ENCODE measurements at places on chromosomes 12 and 14. TPM values are rescaled to one million over a fixed set of nuclear protein-coding genes. Genes with fewer than 3 reads are reported as not detected.

- DNase-seq = no peak
Measured at GRCh38 chr12:32051511-32052211, 55.0 kb upstream of the BICD1 start.

GRCh38 chr14:104117341-104118005, 20.9 kb upstream of the KIF26A start:
- DNase-seq = no peak

GRCh38 chr12:52513736-52514135, 6.5 kb downstream of the KRT5 start:
- DNase-seq = no peak

The PEBP1 gene
- 275 TPM for total RNA-seq

- no peak for DNase-seq
Measured at GRCh38 chr12:19382111-19382526, 57.2 kb upstream of the AEBP2 start.

- no peak for DNase-seq
Measured at GRCh38 chr14:71780075-71780474, 152.2 kb upstream of the RGS6 start.

GRCh38 chr12:113325916-113326315, 9.0 kb downstream of the SLC8B1 start:
- no peak for DNase-seq

- DNase-seq = no peak
Measured at GRCh38 chr12:132132609-132133430, 11.3 kb downstream of the DDX51 start.

The NELL2 gene
- total RNA-seq = 2,116 TPM

The UNG gene
- 28.5 TPM for total RNA-seq

The CPSF2 gene
- 18.3 TPM for total RNA-seq

The ANGEL1 gene
- 6.5 TPM for total RNA-seq

The HHIPL1 gene
- total RNA-seq = 5.3 TPM

DNA sequence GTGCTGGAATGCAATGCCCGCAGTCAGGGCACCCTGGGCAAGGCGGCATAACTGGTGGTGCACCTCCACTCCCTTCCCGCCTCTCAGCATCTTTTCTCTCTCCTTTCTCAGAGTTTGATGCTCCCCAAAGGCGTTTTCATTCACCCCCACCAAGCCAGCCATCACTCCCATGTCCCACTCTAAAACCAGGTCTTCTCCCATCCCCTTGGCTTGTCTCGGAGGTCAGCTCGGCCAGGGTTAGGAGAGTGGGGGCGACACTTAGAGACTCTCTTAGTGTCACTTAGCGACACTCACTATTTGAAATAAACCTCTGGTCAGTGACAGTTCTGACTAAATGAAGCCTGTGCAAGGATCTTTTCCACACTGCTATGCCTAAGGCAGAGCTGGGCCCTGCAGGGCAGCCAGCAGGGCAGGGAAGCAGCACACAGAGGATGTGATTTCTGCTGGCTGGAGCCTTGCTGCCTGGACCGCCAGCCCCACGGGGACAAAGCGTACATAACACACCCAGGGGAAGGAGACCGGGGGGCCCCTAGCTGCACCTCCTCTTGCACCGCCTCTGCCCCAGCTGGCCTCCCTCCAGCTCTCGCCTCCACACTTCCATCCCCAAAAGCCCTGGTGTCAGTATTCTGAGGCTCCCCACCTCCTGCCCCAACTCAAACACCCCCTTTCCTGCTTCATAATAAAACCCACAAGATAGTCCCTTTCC, 64.5 kb downstream of the VWF start:
- DNase-seq = no peak

The OTOGL gene
- total RNA-seq = 0.41 TPM

DNA sequence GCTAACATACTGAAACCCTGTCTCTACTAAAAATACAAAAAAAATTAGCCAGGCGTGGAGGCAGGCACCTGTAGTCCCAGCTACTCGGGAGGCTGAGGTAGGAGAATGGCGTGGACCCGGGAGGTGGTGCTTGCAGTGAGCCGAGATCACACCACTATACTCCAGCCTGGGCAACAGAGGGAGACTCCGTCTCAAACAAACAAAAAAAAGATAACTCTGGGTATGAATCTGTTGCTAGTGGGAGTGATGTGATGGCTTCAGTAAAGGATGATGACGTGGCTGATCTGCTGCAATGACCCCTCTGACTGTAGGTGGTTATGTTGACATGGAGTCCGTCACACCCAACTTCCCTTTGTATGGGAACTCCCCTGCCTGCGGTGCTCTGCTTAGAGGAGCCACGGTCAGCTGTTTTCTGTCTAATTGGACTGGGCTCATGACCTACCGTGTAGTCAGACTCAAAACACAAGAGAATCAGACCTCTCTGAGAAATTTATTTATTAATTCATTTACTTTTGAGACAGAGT, 59.1 kb upstream of the MED13L start:
- DNase-seq = no peak

DNA sequence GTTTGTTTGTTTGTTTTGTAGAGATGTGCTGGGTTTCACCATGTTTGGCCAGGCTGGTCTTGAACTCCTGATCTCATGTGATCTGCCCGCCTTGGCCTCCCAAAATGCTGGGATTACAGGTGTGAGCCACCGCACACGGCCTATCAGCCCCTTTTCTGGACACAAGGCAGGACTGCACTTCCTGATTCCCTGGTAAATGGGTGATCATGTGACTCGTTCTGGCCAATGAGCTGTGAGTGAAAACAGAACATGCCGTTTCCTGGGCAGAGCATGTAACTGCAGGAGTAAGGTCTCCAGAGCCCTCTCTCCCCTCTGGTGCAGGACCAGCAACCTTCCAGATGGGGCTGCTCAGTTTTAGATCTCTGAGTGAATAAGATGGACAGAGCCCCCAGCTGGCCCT, 92.7 kb downstream of the ITPK1 start:
- DNase-seq = no peak

- no peak for DNase-seq
Measured at GRCh38 chr12:89464974-89465592, 59.5 kb downstream of the GALNT4 start.

GRCh38 chr12:46682148-46682547, 143.6 kb downstream of the SLC38A4 start:
- DNase-seq = no peak

- DNase-seq = peak; percentile 24
Measured at GRCh38 chr12:59322473-59322872, 273.4 kb upstream of the SLC16A7 start.

The YY1 gene
- total RNA-seq = 47.7 TPM

The DNAH10 gene
- 22.4 TPM for total RNA-seq

The GYS2 gene
- total RNA-seq = not detected

DNA sequence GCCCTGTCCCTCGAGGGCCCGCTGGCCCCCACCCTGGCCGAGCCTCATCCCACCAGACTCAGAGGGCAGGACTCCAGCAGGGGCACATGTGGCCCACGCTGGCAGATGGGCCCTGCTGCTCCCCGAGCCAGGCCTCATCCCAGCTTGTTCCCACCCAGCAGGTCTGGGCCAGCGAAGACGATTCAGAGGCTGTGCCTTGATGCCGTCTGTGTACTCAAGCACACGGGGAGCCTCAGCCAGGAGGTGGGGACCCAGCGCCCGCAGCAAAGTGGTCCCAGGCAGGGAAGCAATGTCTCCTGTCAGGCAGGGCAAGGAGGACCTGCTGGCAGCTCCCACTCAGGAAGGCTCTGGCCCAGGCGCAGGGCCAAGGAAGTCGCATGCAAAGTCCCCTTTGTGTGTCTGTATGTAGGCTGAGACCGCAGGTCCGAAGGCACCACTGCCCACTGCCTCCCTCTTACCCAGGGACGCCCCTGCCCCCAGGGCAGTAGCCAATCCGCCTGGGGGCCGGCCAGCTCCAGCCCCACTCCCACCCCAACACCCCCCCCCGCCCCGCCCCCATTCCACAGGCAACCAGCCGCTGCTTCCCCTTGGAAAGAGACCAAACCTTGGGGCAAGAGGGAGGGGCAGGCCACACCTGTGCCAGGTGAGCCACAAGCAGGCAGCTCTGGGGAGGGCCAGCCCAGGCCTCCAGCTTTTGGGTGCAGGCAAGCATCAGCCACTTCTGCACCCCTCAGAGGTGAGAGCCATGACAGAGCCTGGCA, 9.4 kb downstream of the DEGS2 start:
- no peak for DNase-seq

DNA sequence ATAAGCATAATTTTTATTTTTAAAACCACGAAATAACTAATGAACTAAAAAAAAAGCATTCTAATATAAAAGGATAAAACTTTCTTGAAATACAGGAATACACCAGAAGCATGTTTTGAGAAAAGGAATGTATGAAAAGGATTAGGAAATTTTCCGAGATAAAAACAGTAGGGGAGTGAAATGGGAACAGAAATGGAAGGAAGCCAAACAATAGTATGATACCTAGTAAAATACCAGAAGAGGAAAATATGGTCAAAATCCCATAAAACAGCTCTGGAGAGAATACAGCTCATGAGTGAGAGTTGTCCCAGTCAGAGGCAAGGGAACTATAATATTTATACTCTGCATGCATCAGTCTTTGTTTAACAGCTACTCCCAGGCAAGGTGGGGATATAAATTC, 1016.2 kb downstream of the SLC6A15 start:
- DNase-seq = no peak

The POU6F1 gene
- total RNA-seq = 9.0 TPM

The ZNF605 gene
- total RNA-seq = 18.8 TPM

The EIF5 gene
- 129 TPM for total RNA-seq

The ARHGDIB gene
- 11.8 TPM for total RNA-seq

The PAPLN gene
- total RNA-seq = 1.2 TPM

DNA sequence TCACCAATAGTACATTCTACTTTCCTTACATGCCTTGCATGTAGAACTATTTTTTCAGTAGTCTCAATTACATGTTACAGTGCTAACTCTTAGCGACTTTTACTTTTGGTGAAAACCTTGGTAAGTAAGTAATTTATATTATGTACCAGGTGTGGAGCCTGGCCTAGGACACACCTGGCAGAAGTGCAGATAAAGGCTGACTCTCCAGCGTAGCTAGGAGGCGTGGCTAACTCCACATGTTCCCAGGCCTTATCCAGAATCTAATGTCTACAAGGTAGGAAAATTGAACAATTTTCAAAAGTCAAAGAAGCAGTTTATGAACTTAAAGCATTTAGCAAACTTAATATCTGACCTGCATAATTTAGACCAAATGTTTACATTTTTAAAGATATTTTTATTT, 157.4 kb downstream of the DHRS2 start:
- no peak for DNase-seq

DNA sequence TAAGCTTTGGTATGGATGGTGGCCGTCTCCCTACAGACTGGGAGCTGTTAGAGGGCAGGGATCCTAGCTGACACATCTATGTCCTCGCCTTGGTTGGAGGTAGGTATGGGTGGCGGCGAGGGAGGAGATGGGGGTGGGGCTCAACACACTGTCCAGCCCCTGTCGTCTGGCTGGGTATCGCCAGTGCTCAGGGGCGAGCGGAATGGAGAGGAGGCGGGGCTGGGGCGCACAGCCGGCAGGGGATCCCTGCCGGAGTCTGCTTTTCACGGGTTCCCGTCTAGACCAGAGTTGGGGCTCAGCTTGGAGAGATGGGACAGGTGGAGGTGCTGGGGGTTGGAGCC, 16.1 kb downstream of the TAMALIN start:
- no peak for DNase-seq

- no peak for DNase-seq
Measured at GRCh38 chr12:21942377-21942703, 1.1 kb upstream of the ABCC9 start.

The ERGIC2 gene
- total RNA-seq = 52.2 TPM

The AMN gene
- under 0.01 TPM for total RNA-seq

The ADAM20 gene
- 1.6 TPM for total RNA-seq

DNA sequence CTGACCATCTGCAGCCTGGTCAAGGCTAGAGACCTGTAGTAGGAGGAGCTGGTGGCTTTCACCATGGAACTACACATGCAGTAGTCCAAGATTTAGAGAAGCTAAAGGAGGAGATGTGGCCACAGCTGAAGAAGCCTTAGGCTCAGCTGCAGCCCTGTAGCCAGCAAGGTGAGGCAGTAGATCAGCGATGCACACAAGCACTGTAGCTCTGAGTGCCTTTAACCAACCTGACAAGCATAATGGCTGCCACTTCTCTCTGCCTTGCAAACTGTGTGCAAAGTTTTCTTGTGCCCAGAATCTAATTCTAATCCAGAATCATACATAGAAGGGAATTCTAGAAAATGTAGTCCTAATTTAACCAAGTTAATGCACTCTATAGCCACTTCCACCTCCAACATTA, 159.0 kb upstream of the ARID2 start:
- DNase-seq = no peak

GRCh38 chr14:94110552-94111181, at the start of gene IFI27:
TSS of gene IFI27 (plus strand) at chr14:94110736.
- no peak for DNase-seq

DNA sequence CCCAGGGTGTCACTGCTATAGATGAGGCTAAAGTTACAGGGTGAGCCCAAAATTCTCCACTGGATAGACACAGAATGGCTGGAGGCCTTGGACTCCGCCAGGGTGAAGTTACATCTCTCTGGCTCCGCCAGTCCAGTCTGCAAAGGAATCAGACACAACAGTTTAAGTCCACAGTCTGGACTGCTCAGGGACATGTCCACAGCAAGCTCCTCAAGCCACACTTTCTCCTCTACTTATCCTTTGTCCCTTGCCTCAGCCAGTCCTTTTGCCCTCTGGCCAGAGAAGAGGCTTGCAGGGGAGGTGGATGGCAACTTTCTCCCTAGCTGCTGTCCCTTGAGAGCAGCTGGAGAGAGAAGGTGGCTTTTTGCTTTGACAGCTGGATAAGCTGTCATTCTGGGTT, 28.0 kb downstream of the PTPRB start:
- DNase-seq = no peak

GRCh38 chr14:70448633-70449340, 3.2 kb upstream of the ADAM21 start:
- DNase-seq = no peak

The ITGA7 gene
- 3.7 TPM for total RNA-seq

- DNase-seq = no peak
Measured at GRCh38 chr14:80455031-80455430, 243.7 kb upstream of the DIO2 start.

DNA sequence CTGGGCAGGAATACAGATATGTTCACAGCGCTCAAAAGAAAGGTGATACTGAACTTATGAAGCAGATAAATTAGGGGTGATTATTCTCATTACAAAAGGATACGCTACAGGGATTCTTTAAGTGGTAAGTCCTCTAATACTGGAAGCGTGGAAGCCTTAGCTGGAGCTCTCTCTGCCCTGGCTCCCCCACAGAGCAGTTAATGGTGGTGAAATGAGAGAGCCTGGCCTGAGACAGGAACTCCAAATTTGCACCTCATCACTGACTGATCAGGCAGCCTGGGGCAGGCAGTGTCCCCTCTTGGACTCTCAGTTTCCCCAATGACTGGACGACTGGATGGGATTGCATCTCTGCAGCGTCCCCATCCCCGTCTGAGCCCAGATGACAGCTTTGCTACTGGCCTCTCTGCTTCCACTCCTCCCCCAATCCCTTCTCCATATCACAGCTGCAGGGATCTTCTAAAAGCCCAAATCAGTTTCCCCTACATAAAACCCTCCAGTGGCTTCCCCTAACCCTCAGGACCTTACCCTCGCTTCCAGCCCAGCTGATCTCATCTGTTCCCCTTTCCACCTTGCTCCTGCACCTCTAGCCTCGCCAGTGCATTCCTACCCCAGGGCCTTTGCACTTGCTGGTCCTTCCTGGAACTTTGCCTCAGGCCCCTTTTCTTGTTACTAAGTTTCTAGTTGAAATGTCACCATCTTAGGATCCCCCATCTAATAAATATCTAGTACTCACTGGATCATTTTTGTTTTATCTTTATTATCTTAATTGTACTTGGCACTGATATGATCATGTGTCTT, 171.7 kb upstream of the LHX5 start:
- no peak for DNase-seq

GRCh38 chr12:113142173-113142885, 6.8 kb upstream of the RASAL1 start:
- no peak for DNase-seq

All from frontal cortex (tissue), 4 donors.